ENCODE measurements at places on chromosomes 7 and 10.

DNA sequence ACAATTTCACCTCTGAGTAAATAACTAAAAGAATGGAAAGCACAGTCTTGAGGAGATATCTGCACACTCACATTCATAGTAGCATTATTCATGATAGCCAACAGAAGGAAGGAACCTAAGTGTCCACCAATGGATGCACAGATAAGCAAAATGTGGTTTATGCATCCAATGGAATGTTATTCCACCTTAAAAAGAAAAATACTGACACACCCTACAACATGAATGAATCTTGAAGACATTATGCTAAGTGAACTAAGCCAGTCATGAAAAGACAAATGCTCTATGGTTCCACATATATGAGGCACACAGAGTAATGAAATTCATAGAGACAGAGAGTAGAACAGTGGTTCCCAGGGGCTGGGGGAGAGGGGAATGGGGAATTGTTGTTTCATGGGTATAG lies 6.5 kb upstream of the CCSER2 start:
- DNase-seq = no peak

- DNase-seq = peak; percentile 86
These were observed 4.1 kb upstream of the GTPBP4 start for GRCh38 chr10:983971-984655.

DNA sequence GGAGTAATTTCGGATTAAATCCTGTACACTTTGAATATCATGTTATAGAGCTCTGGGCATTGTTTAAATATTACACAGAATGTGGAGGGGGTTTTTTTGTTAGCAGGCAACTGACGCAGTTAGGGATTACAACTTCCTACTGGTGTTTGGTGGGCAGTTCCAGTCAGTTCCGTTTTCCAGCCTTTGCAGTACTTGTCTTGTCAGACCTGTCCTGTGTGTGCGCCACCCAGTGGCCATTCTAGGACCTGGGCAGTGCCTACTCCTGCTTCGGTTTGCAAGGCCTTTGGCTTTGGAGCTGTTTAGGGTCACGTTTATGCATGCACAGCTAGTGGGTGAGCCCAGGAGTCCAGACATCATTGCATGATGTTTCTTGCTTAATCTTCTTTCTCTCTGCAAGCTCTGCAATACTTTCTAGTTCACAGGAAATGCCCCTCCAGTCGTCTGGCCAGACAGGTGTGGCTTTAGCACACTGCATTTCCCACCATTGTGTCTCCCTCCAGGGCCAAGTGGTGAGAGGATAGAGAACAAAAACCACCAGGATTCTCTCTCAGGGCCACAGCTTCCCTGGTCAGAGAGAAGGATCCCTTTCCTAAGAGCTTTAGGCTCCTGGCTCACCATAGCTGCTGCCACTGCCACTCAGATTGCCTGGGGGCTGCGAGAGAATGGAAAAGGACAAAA lies 96.5 kb upstream of the TARP start:
- DNase-seq = peak; percentile 86

DNA sequence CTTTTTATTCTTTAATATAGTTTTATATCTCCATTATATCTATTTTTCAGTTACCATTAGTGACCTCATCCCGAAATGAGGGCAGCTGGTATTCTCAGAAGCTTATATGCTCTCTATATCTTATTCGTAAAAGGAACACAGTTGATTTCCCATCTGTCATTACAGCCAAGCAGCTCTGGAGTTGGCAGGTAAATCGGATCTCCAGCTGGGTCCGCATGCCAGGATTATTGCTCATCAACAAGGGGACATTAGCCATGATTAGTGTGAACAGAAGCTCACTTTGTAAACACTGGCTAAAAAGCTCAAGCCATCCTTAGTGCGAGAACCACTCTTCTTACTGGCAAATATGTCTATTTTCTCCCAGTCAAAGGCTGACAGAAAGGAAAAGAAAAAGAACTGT lies 180.3 kb downstream of the NPSR1 start:
- no peak for DNase-seq

DNA sequence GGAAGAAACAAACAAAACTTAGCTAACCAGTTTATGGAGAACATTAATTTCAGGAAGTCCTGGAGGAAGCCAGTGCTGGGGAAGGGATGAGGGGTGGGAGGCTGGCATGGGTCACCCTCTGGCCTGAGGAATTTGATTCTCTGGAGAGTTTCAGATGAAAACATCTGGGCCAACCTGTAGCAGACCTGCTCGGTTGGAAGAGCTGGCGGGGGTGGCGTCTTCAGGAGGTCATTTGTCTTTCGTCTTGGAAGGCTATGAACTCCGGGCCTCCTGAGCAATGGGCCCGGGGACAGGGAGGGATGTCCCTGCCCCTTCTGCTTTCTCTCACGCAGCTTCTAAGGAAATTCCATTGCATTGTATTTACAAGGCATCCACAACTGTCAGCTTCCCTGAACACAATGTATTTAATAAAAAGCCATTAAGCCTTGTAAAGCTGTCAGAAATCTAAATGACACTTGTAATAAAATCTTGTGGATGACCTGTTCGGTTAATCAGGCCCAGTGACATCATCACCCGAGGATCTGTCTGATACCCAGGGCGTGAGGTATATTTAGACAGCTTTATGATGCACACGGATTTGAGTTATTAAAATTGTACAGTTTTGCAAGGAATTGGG lies 250.5 kb downstream of the RAB11FIP2 start:
- no peak for DNase-seq

- no peak for DNase-seq
These were observed 88.8 kb downstream of the SUGCT start for GRCh38 chr7:40223451-40224127.

GRCh38 chr10:96671211-96671890 lies 49.0 kb downstream of the PIK3AP1 start:
- DNase-seq = no peak

DNA sequence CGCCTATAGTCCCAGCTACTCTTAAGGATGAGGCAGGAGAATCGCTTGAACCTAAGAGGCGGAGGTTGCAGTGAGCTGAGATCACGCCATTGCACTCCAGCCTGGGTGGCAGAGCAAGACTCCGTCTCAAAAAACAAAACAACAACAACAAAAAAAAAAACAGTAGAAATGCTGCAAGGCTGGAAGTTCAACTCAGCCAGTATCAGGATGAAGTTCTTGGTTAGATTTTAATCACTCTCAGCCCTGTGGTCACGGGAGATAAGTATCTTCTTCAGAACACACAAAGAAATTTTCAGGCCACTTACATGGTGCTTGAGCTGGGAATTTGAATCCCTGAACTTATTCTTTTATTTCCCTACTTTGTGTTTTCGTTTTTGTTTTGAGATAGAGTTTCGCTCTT lies 120.4 kb downstream of the MARCHF5 start:
- DNase-seq = no peak

DNA sequence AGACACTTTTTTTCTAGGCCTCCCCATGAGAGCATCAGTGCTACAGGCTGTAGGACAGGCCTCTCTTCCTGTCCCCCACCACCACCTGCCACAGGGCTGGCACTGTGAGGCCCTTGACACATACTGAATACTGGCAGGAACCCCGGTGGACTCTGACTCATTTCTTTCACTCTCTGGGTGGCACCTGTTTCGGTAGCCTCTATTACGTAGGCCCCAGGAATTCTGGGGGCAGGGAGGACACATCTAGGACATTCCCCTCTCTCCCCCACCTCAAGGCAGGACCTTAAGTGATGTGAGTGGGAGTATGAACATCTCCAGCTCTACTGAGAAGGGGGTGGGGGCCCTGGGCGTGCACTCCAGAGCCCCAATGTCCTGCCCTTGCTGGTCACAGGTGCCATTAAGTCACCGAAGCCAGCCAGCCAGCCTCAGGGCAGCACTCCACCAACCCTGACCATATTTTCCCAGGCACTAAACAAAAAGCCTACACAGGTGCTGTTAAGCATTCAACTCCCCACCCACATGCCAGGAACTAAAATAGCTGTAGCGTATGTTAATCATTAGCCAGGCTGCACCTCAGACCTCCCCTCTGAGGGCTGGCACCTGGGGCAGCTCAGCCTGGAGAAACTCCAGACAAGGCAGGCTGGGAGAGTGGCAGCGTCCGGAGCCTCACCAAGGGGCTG lies 8.9 kb downstream of the ANXA11 start:
- DNase-seq = peak; percentile 42

DNA sequence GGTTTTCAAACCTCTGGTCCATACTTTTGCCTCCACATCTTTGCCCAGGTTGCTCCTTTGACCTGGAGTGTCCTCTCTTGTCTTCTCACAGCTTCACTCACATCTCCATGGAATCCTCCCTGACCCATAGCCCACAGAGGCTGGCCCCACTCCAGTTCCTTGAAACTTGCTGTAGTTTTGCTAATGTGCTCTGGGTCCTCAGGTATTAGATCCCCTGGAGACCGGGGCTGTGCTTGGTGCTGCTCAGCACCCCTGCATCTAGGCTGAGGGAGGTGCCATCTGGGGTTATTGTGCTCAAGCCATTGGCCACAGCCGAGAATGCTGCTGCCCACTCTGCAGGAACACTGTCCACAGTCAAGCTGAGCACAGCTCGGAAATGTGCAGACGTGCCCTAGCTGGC lies 16.5 kb downstream of the KNDC1 start:
- no peak for DNase-seq

DNA sequence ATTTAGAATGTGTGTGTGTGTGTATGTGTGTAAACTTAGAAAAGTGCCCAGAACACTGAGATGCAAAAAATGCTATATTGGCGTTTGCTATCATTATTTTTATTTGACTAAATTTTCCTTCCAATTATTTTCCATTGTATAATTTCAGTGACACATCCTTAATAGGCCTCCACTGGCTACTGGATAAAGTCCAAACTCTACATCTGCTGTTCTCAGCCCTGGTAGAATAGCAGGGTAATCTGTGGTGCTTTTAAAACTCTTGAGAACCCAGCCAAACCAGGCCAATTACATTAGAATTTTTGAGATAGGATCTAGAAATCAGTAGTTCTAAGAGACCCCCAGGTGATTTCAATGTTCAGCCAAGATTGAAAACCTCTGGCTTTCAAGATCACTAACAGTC lies 66.4 kb downstream of the ZNF503 start:
- no peak for DNase-seq

DNA sequence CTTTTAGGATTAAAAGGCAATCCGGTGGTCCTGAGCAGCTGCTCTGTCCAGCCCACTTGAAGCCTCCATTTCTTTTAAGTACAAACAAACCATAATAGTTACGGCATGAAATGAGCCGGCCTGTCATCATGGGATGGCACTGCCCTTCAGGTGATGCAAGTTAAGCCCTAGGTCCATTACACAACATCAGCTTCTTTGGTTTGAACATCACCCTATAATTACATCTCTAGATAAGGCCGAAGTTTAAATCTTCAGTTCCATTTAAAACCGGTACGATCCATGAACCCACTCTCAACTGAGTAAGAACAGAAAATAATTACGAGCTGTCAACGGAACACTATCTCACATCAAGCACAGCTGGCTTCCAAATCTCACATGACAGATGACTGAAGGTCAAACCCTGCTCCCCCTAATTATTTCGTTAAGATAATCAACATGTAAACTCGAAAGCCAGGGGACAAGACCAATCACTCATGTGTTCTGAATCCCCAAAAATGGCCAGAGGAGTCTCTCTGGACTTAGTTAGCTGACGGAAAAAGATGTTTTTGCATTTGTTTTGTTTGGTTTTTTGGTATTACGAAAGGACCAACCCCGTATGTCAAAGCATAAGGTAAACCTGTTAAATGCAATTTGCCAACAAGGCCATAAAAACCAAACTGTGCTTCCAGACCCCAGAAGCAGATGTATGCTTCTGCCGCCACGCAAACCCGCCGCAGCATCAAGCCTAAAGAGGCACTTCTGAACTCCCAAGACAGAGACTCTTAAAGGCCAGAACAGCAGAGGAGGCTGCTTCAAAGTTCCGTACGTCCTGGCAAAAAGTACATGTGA lies 10.8 kb downstream of the GNA12 start:
- DNase-seq = no peak

DNA sequence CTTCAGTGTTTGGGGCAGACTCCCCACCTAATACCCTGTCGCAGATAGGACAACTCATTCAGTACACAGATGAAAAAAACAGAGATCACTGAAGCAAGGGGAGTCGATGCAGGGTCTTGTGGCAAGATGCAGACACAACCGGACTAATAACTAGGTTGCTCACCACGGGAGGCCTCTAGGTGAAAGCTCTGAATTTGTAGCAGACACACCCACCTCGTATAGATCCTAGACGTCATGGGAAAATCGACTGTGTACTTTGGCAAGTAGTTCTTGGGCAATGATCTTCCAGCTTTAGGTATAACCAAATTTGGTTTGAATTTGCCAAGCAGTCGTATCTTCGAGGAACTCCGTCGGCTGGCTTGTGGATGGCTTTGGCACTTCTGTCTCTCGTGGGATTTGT lies 88.1 kb downstream of the TCF7L2 start:
- no peak for DNase-seq

DNA sequence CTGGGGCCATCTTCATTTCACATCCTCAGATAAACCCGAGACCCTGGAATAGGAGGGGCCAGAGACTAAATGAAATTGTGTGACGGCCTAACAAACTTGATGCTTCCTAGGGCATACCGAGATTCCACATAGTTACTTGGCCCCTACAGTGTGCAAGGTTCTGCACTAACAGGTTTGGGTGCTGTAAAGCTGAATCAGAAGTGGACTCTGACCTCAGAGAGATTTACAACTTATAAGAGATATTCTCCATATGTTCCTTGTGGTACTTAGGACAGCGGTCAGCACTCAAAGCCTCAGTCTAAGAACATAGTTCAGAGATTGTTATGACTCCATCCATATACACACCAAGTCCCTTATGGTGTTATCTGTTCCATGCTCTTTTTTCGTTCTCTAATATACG lies 55.1 kb upstream of the FHIP2A start:
- DNase-seq = no peak

DNA sequence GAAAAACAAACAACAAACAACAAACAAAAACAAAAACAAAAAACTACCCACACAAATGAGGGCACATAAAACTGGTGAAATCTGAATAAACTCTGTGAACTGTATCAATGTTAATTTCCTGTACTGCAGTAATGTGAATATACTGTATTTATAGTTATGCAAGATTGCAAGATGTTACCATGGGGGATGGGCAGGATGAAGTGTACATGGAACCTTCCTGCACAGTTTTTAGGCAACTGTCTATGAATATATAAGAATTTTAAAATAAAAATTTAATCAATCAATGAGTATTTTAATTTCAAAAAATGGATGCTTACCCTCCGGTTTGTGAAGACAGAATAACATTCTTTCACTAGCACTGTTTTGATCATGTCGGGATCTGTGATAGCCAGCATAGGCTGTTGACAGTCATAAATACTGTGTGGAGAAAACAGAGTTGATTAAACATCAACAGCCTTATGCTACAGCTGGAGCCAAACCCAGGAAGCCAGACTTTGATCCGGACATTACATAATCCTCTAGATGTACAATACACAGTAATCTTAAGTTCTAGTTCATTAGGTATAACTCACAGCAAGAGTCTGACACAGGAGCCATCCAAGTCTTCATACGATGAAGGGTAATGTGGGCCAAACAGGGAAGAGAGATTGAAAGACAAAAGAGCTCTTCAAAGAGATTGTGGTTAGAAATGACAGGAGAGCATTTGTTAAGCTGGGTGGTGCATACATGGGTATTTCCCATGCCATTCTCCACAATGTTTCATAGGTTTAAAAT lies 14.8 kb downstream of the CYP3A7 start:
- DNase-seq = no peak

Measured in brain microvascular endothelial cell (primary cell).